ENCODE measurements at places on chromosomes 7 and 10. TPM values are rescaled to one million over a fixed set of nuclear protein-coding genes. Genes with fewer than 3 reads are reported as not detected.

EEPD1 gene
- 0.71 TPM for total RNA-seq

SFTPD gene
- 0.29 TPM for total RNA-seq

ELFN1 gene
- 0.45 TPM for total RNA-seq

HSPA12A gene
- 0.29 TPM for total RNA-seq

DNA sequence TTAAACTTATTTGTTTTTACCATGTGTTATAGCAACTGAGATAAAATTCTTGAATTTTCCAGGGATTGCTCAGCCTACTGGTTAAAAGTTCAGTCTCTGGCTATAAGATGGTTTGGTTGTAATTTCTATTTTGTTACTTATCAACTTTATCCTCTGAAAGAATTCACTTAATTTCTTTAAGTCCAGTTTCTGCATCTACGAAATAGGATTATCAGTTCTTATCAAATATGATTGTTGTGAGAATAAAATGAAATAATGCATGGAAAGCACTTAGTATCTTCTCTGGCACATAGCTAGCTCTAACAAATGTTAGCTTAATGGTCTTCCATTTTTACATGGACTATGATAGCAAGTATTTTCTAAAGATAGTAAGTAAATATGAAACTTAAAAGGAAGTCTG lies 53.3 kb downstream of the SEMA3D start:
- H3K36me3 ChIP-seq = no peaks in the 10 kb centered on the region
- no peak for DNase-seq
- H3K27ac ChIP-seq = no peak overlapping the region
- H3K4me1 ChIP-seq = no peaks in the 10 kb centered on the region
- H3K27me3 ChIP-seq = no peaks in the 10 kb centered on the region

- H3K27me3 ChIP-seq = no peaks in the 10 kb centered on the region
- H3K4me1 ChIP-seq = peaks cover 36% of the 10 kb centered on the region
- no peak overlapping the region for H3K27ac ChIP-seq
- DNase-seq = no peak
- no peaks in the 10 kb centered on the region for H3K36me3 ChIP-seq
These were observed 20.6 kb upstream of the ARHGAP12 start for GRCh38 chr10:31949266-31949665.

GRCh38 chr10:482051-482501 lies 207.4 kb downstream of the DIP2C start:
- H3K4me3 ChIP-seq = no peak overlapping the region
- no peak overlapping the region for H3K27ac ChIP-seq
- DNase-seq = no peak
- H3K27me3 ChIP-seq = peaks cover 68% of the 10 kb centered on the region
- H3K36me3 ChIP-seq = no peaks in the 10 kb centered on the region
- H3K4me1 ChIP-seq = peaks cover 6% of the 10 kb centered on the region

DNA sequence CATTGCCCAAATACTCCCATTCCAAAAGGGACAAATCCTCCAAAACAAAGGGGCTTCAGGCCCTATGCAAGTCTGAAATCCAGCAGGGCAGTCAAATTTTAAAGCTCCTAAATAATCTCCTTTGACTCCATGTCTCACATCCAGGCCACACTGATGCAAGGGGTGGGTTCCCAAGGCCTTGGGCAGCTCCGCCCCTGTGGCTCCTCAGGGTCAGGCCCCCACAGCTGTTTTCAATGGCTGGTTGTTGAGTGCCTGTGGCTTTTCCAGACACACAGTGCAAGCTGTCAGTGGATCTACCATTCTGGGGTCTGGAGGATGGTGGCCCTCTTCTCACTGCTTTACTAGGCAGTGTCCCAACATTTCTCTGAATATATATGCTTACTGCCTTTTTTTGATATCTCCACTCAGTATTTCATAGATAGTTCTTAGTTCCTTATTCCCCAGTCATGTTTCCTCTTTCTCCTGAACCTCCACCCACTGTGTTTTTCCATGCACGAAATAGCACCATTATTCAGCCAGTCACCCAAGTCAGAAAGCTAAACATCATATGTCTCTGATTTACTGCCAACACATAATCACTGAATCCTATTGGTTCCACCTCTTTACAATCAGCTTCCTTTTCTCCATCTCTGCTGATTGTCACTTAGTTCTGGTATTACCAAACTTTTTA lies 172.6 kb upstream of the CACNA2D1 start:
- DNase-seq = no peak
- H3K4me3 ChIP-seq = no peak overlapping the region
- H3K36me3 ChIP-seq = no peaks in the 10 kb centered on the region
- no peaks in the 10 kb centered on the region for H3K4me1 ChIP-seq
- no peak overlapping the region for H3K27ac ChIP-seq
- no peaks in the 10 kb centered on the region for H3K27me3 ChIP-seq

GRCh38 chr7:47552621-47553020 lies 29.3 kb downstream of the TNS3 start:
- H3K4me1 ChIP-seq = no peaks in the 10 kb centered on the region
- no peak overlapping the region for H3K4me3 ChIP-seq

- peaks cover 68% of the 10 kb centered on the region for H3K27me3 ChIP-seq
- no peak for DNase-seq
- no peak overlapping the region for H3K27ac ChIP-seq
- peaks cover 12% of the 10 kb centered on the region for H3K4me1 ChIP-seq
These were observed 12.4 kb downstream of the ANTXRL start for GRCh38 chr10:46299286-46299535.

- H3K27ac ChIP-seq = no peak overlapping the region
- H3K4me3 ChIP-seq = no peak overlapping the region
- H3K36me3 ChIP-seq = no peaks in the 10 kb centered on the region
- H3K4me1 ChIP-seq = no peaks in the 10 kb centered on the region
- no peaks in the 10 kb centered on the region for H3K27me3 ChIP-seq
These were observed 58.4 kb upstream of the HDAC9 start for GRCh38 chr7:18437101-18437500.

DNA sequence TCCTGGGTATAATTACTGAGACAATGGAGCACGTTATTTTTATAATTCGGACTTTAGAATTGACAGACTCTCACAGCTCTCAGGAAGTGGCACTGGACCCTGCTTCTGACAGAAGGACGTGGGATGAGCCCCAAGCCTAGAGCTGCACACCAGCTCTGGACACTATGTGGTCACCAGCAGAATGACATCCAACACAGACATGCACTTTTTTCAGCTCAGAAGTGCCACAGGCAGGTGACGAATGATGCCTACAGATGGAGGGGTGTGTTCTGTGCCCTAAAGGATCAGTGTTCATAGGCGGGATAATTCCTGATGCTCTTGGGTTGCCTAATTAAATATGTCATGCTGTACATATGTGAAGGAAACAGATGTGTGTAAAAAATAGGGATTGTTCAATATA lies 87.9 kb downstream of the VIPR2 start:
- DNase-seq = no peak
- no peak overlapping the region for H3K27ac ChIP-seq
- no peak overlapping the region for H3K4me3 ChIP-seq
- H3K27me3 ChIP-seq = peaks cover 23% of the 10 kb centered on the region
- no peaks in the 10 kb centered on the region for H3K4me1 ChIP-seq

DNA sequence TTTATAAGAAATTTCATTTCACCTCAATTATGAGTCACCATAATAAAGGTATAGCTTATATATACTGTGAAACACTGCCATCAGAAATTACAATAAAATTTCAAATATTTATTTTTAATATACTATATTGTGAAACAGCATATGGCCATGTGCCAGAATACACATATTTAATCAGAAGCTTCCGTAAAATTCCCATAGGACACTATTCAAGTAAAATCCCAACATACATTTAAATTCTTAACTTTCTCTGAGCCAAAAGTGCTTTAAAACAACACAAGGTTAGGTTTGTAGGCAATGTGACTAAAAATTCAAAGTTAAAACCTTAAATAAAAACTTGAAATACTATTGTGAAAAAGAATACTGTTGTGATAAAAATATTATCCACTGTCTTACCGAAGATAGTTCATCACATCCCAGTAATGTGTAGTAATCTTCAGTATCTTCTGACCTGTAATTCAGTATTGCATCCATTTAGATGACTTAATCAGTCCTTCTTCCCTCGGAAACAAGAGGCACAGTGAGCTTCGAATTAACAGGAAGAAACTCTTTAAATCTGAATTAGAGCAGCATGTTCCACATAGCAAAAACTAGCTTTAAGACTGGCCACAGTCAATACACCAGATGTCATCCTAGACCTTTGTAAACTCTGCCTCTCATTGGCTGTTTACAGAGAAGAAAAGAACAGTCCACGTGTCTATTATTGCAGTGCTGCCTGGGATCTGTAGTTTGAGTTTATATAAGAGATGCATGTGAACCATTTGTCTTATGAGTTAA lies at the start of gene DNAJC12:
DNAJC12 (minus strand) TSS at position 648 of the 774 bp plus-strand sequence; CDS start at position 471, 177 bp downstream.
- no peaks in the 10 kb centered on the region for H3K4me1 ChIP-seq
- H3K36me3 ChIP-seq = no peaks in the 10 kb centered on the region
- DNase-seq = peak; percentile 70
- H3K27ac ChIP-seq = peak within 1 kb of the TSS; percentile 54
- H3K27me3 ChIP-seq = no peaks in the 10 kb centered on the region
- peak within 1 kb of the TSS; percentile 39 for H3K4me3 ChIP-seq

- H3K36me3 ChIP-seq = no peaks in the 10 kb centered on the region
- DNase-seq = no peak
- H3K4me3 ChIP-seq = no peak overlapping the region
- H3K27me3 ChIP-seq = no peaks in the 10 kb centered on the region
- no peak overlapping the region for H3K27ac ChIP-seq
These were observed 349.0 kb downstream of the HPSE2 start for GRCh38 chr10:98886686-98887085.

Data from K562 (cell line).